ENCODE measurements at places on chromosomes 12 and 14.

DNA sequence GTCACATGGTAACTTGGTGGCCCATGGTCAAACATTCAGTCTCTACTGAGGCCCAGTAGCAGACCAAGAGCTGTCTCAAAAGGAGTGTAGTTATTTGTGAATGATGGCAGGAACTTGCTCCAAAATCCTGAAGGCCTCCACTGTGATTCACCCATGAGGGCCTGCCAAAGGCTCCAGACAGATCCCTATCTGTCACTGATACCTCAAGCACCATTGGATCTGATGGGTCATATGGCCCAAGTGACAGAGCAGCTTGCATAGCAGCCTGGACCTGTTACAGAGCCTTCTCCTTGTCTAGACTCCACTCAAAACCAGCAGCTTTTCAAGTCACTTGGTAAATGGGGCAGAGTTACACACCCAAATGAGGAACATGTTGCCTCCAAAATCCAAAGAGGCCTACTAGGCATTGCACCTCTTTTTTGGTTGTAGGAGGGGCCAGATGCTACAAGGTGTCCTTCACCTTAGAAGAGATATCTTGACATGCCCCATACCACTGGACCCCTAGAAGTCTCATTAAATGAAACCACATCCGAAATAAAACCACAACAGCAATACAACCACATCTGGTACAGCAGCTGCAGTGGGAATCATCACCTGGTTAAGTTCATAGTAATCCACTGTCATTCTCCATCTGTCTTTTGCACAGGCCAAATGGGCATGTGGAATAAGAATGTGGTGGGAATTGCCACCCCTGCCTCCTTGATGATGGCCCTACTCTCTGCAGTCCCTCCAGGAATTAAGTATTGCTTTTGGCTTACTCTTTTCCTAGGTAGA is 150.4 kb upstream of the MAX start:
- no peak for DNase-seq

- DNase-seq: no peak
These were observed 514.3 kb upstream of the SEL1L start for GRCh38 chr14:82047777-82048470.

DNA sequence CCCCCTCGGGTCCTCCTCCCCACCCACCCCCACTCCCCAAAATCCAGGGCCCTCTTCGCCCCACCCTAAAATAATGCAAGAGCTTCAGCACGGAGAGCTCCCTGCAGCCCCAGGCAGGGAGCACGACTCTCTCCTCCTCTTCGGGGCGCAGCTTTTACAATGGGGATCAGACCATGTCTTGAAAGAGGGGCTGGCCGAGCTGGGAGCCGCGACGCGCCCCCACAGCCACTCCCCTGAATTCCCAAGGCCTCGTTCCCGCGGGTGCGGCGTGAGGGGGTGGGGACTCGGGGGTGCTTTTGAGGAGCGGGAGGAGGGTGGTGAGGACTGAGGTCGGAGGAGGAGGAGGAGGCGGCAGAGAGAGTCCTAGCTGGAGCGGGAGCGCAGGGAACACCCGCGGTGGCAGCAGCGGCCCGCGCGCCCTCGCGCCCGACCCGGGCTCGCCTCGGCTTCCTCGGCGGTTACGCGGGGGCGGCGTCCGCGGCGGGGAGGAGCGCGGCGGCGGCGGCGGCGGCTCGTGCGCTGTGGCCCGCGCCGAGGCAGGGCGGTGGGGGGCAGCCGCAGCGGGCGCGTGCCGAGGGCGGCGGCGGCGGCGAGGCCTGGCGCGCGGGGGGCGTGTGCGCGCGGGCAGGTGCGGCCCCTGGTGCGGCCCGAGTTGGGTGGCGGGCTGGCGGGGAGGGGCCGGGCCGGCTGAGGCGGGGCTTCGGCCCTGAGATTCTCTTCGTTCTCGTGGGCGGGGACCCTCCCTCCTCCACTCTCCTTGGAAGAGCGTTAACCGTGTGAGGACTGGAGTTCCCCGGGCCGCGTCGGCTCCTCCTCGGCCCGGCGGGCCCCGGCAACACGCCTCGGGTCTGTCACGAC is at the start of gene ANKS1B:
Gene ANKS1B, minus strand, starts transcription at position 666 of the 858 bp plus-strand sequence. CDS start 699 bp downstream, outside the sequence.
- DNase-seq: no peak

GRCh38 chr14:104697317-104697703 is 7.9 kb downstream of the INF2 start:
- DNase-seq: no peak

- DNase-seq: no peak
These were observed 603.5 kb downstream of the RPL10L start for GRCh38 chr14:46048127-46048526.

GRCh38 chr12:60349232-60349978 is 753.6 kb downstream of the SLC16A7 start:
- no peak for DNase-seq

GRCh38 chr12:75694534-75695268 is 183.3 kb upstream of the KRR1 start:
- no peak for DNase-seq

- no peak for DNase-seq
These were observed 525 bp downstream of the ATP5F1B start for GRCh38 chr12:56645201-56645716.

GRCh38 chr14:61196792-61197191 is 84.3 kb downstream of the TMEM30B start:
- DNase-seq: no peak

DNA sequence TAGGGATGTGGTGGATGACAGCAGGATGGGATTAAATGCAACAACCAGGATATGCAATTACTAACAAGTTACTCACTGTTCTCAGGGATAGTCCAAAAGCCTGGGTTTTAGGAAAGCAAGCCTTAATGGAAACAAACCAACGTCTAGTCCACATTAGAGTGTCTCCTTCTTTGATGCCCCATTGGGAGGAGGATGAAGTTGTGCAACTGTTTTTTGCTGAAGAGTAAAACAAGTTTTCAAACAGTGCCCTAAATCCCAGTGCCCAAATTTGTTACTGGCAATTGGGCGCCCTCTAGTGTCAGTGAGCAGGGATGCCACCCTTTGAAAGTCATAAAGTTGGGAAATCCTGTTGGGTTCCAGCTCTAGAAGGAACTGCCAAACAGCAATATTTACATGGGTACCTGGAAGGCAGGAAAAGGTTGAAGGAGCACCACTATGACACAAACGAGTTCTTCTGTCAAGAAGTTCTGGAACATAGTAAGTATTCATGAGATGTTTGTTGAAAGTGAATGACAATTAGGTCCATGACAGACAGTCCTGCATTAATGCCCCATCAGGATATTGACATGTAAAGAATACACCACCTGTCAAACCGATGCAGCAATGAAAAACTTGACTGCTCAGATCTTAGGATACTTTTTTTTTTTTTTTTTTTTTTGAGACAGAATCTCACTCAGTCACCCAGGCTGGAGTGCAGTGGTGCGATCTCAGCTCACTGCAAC is 11.1 kb upstream of the DPF3 start:
- peak; percentile 36 for DNase-seq

DNA sequence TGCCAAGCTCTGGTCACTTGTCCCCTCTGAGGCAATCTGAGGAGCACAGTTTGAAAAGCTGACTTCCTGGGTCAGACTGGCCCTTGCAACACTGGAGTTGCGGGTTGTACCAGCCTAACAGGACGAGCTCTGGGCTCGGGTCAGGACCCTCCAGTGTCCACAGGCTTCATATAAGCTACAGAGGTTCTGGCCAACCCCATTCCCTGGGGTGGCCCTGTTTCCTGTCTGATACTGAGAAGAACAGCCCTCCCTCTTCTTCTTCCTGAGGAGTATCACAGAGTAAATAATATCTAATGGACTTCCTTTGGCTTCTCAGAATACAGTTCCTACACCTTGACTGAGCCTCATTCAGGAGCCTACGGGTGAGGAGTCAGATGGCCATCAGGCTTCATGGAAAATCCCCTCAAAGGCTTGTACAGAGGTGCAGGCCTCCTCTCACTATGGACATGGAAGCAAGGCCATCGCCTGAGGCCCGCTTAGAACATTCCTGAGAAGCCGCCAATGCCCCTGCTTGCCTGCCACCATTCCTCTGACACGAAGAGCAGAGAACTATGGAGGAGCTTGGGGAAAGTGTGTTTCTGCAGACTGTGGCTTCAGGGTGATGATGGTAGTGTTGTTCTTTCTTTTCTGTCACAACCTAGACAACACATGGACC is 28.5 kb upstream of the ANO2 start:
- no peak for DNase-seq

GRCh38 chr12:104725610-104726009 is 232.5 kb downstream of the SLC41A2 start:
- DNase-seq: no peak

GRCh38 chr14:94584591-94585280 is 3.5 kb downstream of the SERPINA5 start:
- DNase-seq: no peak

GRCh38 chr12:113040722-113041171 is 15.8 kb upstream of the DTX1 start:
- DNase-seq: no peak

GRCh38 chr14:90061685-90062126 is at the start of gene KCNK13:
Gene KCNK13 (plus strand): TSS chr14:90061994. CDS start chr14:90062206, 212 bp downstream.
- DNase-seq: no peak

DNA sequence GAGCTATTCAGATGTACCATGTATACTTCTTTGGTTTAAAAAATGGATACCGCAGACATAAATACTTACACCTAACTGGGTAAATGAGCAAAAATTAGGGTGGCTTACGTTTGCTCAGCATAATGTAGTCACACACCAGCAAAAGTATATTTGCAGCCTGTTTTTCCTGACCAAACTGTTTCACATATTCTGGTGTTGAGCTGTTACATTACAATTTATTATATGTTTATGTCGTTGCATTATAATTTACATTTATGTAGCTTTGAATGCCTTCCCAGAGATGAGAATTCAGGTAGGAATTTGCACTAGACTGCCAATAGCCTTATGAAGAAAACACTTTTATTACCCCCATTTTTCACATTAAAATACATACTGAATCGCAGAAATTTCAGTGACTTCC is 183.3 kb downstream of the PTPRO start:
- no peak for DNase-seq

DNA sequence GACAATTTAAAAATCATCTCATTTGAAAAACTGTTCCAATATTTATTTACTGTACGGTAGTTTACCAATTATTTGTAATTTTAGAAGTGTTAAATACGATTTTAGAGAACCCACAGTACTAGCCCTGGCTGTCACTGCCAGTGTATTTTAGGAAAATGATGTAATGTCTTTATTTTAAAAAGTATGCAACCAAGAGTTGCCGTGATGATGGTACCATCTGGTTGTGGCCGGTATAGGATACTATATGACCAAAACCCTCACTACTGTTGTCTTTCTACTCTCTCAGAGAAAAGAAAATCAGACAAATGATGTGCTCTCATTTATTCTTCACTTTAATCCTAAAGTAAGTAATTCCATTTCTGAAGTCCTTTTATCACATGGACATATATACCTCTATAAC is 395.0 kb downstream of the FOXG1 start:
- no peak for DNase-seq

DNA sequence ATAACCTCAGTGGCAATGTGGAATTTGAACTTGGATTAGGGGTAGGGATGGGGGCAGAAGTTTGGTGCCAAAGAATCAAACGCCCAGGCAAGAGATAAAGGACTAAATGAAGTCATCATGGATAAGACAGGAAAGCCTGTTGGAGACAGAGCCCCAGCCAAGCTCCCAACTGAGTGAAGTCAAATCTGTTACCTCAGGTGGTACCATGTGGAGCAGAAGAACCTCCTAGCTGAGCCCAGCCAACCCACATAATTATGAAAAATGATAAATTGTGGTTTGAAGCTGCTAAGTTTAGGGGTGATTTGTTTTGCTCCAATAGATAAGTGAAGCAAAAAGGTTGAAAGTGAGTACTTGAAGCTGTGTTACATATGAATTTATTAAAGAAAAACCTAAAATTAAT is 66.1 kb downstream of the SMOC1 start:
- DNase-seq: no peak

DNA sequence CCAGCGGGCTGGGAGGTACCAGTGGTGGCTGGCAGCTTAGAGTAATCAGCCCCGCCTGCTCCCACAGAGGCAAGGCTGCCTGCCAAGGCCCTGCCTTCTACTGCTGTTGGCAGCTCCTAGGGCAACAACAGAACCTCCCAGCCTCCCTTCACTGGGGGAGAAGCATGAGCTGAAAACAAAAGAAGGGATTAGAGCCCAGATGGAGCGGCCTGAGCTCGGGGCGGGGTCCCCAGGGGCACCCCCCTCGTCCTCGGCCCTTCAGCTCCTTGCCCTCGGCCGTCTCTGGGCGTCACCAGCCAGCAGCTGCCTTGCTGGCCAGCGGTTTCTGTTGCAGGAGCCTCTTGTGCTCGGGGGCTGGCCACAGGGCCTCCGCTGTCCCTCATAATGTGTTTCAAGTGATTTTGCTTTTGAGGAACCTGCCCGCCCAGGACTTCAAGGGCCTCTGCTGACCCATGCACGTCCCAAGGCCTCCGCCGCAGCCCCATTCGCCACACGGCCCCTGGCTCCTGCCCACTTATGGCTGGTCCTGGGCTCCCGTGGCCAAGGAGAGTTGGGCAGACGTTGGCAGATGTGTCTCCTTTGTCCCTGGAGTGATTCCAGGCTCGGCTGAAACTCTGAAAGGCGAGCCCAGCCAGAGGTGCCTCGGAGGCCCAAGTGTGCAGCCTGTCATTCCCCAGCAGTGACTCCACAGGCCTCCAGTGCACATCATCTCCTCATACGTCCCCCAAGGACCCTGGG is 49.7 kb downstream of the PSMA6 start:
- DNase-seq: no peak

DNA sequence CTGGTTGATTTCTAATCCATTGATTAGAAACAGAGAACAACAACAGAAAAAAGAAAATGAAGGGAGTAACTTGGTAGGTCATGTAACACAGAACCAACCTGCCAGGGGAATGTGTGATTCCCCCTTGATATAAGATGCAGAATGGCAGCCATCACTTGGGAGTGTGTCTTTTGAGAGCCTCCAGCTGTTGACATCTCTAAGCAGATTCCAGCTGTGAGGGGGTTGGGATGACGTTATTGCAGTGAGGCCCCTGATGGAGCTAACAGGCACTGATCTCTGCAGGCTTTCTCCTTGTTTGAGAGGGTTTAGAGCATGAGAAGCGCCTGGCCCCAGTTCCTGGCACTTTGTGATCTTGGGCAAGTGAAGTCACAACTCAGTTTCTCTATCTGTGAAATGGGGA is 124.9 kb downstream of the PELI2 start:
- DNase-seq: no peak

DNA sequence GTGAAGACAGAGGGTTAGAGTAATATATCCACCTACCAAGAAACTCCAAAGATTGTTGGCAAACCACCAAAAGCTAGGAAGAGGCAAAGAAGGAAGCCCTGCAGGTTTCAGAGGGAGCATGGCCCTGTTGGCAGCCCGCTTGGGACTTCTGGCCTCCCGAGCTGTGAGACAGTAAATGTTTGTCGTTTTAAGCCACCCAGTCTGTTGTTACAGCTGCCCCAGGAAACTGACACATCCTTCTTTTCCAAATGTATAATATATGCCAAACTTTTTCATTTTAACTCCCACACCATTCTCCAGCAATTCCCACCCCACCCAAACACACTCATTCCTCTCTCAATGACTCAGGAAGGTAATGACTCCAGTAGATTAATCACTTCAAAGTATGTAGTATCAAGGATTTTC is 74.0 kb downstream of the RPS29 start:
- DNase-seq: no peak

- no peak for DNase-seq
These were observed 19.5 kb downstream of the ANO6 start for GRCh38 chr12:45235087-45236025.

All from stimulated activated CD4-positive, alpha-beta T cell treated with anti-CD3 and anti-CD28 coated beads, TNF-alpha, amount 100 ng/mL, for 1 hour (primary cell).